RWPE1 (cell line): ENCODE measurements at places on chromosomes 1 and 21.

- no peak for DNase-seq
Observed at GRCh38 chr1:112714313-112715263, 544 bp downstream of the PPM1J start.

- peak; percentile 95 for DNase-seq
Observed at GRCh38 chr1:64263335-64263734, 59.9 kb downstream of the UBE2U start.

- DNase-seq, result no peak
Observed at GRCh38 chr1:54273795-54274163, 73.8 kb downstream of the MRPL37 start.

- DNase-seq, result no peak
Observed at GRCh38 chr1:14598007-14598497, 433 bp upstream of the KAZN start.

DNA sequence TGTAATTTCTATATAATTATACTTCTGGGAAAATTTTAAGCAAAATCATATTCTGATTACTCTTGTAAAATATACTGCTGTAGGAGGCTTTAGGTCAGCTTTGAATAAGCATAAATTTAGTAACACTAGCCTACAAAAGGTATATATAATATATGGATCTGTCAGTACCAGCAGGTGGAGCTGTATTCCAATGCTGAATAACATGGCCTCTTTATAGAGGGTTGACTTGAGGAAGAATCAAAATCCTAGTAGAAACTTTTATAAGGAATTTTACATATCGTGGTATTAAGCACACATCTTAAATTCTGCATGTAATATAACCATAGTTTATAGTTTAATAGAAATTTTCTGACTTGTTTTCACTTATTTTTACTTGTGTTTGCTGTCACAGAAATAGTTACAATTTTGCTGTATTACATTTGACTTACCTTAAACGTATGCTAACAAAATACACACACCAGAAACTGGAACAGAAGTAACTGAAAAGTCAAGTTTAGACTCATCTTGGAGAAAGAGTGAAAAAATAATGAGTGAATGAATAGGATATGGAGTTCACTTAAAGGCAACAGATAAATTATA, 79.3 kb downstream of the HMCN1 start:
- DNase-seq, result peak; percentile 37

DNA sequence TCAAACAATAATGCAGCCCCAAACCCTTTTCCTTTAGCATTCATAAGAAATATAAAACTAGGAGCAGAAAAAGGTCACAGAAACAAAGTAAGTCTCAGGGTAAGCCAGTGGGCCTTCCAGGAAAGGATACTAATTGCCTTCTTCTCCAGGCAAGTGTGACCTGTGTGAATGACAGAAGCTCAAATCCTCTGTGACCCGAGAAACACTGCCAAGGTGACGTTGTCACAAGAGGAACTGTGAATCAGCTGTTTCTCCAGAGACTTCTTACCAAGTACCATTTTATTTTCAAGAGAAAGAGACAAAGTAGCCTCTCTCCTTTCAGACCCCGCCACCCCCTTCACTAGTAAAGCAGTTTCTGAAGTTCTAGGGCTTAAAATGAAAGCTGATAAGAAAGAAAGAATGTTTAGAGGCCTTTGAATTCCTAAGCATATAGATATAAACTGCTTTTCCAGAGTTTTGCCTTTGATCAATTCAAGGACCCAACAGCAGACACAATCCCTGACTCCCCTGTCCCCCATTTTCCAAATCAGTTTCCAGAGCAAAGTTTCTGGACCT, 155.6 kb downstream of the NUF2 start:
- DNase-seq, result no peak
